ENCODE measurements at places on chromosomes 6 and 20.

DNA sequence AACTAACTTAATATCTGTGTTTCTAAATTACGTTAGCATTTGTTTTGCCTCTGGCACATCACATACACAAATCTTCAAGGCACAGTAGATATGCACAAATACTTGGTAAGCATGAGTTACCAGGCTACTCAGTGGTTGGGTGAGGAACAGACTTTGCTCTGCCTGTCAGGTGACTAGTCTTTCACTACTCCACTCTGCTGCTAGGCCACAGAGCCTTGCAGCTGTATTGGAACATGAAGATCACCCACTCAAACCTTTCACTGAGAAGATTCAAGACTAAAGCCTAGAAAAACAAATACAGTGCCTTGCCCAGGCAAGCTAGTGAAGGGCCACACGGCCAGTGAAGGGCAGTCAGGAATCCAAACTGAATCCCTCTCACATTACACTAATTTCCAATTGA is 47.0 kb downstream of the DTNBP1 start:
- DNase-seq, result no peak

GRCh38 chr20:14935285-14935684 is 597.9 kb upstream of the FLRT3 start:
- no peak for DNase-seq

- no peak for DNase-seq
Measured at GRCh38 chr20:17955302-17955701, 13.3 kb downstream of the SNX5 start.

- no peak for DNase-seq
Measured at GRCh38 chr20:62303340-62304226, 786 bp downstream of the ADRM1 start.

DNA sequence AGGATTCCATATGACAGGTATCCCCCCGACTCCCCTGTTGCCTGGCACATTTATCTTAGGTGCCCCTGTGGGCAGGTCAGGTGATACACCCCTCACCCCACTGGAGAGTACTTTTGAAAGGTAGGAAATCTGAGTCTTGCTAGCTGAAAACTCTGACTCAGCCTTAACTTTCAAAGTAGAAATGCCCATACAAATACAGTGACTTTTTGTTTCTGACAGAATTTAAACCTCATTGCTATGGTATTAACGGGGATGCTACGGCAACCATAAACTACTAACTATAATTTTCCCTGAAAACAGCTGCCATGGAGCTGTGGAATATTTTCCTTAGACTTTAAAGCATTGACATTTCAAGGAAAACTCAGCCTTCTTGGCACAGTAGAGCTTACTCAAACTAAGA is 536.0 kb downstream of the RFPL4B start:
- DNase-seq, result no peak

DNA sequence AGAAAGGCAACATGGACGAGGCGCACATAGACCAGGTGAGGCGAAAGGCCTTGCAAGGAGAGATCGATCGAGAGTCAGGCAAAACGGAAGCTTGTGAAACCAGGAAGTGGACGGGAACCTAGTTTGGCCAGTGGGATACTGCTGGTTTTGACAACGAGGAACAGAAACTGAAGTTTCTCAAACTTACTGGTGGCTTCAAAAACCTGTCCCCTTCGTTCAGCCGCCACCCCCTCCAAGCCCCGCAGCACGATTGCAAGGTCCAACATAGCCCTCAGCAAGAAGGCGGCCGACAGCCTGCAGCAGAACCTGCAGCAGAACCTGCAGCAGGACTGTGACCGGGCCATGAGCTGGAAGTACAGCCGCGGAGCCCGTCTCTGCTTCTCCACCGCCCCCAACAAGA is 238.0 kb downstream of the KHDC1L start:
- no peak for DNase-seq

Measured in GM18507 (cell line).